Muscle of arm (tissue), 14 donors: ENCODE measurements at places on chromosomes 11 and 22. TPM values are rescaled to one million over a fixed set of nuclear protein-coding genes. Genes with fewer than 3 reads are reported as not detected.

- DNase-seq = no peak
These were observed 35.3 kb downstream of the ARVCF start for GRCh38 chr22:19981171-19981960.

GRCh38 chr22:49328118-49328475 lies 499.6 kb downstream of the BRD1 start:
- no peak for DNase-seq

The GGTLC3 gene
- polyA plus RNA-seq = not detected

- DNase-seq = no peak
These were observed 12.5 kb downstream of the OR5B3 start for GRCh38 chr11:58394195-58394594.

- DNase-seq = no peak
These were observed 607 bp downstream of the CCDC82 start for GRCh38 chr11:96388891-96389719.

- DNase-seq = no peak
These were observed 152.4 kb downstream of the NTM start for GRCh38 chr11:131522851-131523250.

- no peak for DNase-seq
These were observed 8.5 kb downstream of the SH3BP1 start for GRCh38 chr22:37647928-37648327.

- DNase-seq = no peak
These were observed 1.3 kb downstream of the MYH9 start for GRCh38 chr22:36386351-36386899.

- no peak for DNase-seq
These were observed 537.6 kb downstream of the TBC1D22A start for GRCh38 chr22:47299863-47300697.

DNA sequence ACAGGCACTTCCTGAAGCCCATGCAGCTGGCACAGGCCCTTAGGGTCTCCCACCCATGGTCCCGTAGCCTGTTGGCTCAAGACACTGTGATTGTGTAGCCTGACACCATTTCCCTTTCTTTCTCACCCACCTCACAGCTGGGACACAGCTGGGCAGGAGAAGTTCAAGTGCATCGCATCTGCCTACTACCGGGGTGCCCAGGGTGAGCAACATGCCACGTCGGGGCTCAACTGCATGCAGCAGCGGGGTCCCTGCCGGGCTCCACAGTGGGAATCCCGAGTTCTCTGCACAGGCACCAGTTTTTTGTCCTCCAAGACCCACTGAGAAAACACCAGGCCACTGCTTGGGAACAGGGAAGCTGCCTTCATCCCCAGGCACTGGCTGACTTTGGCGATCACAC lies 10.6 kb downstream of the RAB36 start:
- DNase-seq = no peak

DNA sequence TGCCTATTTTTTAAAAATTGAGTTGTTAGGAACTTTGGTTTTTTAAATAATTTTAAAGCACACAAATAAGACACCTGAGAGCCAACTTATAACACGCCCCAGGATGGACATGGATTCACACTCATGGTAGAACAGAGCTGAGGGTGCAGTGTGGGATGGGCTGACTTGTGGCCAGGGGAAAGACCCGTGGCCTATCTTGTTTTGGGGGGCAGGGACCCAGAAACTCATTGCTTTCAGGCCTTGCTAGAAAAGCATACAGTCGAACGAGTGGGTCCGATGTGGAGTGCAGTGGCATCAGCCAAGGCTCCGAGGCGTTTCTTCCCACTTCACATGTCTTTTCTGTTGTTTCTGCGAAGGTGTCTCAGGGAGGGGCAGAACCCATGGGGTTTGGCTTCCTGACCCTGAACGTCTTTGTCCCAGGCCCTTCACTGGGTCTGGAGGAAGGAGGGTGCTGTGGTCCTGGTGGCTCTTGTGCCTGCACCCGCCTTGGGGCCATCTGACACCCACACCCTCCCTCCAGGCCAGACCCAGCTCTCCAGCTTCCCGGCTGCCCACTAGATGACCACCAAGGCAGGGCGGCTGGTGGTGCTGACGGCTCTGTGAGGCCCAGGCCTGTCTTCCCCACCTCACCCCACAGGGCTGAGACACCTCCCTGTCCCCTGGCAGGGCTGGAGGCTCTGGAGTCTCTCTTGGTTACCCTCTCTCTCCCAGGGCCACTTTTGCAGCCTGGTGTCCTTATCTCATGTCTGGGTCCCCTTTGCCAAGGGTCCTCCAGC lies 120.8 kb downstream of the KCNQ1 start:
- DNase-seq = no peak

DNA sequence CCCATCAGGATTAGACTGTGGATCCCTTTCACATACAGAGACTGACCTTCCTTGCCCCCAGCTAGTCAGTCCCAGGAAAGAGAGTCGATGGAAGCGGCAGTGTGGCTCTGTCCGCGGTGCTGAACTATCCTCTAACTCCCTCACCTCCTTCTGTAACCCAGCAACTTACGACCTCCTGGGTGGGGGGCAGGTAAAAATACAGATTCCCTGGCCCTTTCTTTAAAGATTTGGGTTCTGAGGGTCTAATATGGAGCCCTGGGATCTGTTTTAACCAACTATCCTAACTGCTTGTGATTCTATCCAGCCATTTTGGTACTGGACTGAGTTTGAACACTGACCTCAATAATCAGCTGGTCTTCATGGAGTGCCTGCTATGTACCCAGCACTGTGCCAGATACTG lies 23.2 kb downstream of the MFNG start:
- peak; percentile 35 for DNase-seq

DNA sequence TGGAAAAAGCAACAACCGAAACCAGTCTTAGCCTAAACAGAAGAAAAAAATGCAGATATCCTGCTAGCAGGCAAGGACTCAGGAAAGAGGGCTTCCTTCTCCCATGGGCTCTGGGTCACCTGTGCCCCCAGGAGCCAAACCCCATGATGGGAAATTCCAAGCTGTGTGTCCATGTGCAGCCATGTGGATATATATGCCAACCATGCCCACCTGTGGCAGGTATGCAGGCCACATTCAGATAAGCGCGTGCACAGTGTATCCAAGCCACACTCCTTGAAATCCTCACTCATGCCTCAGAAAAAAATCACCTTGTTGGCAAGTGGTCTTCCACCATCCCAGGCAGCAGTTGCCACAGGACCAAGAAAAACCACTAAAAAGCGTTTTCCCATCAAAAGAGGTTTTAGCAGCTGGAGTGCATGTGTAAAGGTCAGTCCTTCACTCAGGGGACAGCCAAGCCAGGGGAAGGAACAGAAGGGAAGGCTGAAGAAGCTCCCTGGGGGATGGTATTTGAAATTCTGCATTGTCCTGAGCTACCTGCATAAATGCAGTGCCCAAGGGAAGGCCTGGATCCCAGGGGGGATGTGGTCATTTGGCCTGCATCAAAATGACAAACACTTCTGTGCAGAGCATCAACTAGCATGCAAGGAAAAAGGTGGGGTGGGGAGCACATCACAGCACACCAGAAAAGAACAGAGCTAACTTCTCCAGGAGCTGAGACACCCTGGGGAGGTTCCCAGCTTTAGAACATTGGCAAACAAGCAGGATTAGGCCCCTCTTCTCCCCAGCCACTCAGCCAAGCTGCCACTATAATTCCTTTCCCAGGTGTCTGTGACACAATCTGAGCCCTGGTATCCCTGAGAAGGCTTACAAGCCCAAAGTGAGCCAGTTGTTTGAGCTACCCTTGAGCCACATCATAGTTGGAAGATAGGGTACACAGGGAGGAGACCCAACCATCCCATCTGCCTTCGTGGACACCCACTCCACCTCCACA lies 76.2 kb downstream of the GALNT18 start:
- DNase-seq = no peak

The OR10A5 gene
- not detected for polyA plus RNA-seq

The PARVG gene
- polyA plus RNA-seq = 8.1 TPM

GRCh38 chr11:126716456-126717083 lies 284.0 kb downstream of the KIRREL3 start:
- peak; percentile 27 for DNase-seq

DNA sequence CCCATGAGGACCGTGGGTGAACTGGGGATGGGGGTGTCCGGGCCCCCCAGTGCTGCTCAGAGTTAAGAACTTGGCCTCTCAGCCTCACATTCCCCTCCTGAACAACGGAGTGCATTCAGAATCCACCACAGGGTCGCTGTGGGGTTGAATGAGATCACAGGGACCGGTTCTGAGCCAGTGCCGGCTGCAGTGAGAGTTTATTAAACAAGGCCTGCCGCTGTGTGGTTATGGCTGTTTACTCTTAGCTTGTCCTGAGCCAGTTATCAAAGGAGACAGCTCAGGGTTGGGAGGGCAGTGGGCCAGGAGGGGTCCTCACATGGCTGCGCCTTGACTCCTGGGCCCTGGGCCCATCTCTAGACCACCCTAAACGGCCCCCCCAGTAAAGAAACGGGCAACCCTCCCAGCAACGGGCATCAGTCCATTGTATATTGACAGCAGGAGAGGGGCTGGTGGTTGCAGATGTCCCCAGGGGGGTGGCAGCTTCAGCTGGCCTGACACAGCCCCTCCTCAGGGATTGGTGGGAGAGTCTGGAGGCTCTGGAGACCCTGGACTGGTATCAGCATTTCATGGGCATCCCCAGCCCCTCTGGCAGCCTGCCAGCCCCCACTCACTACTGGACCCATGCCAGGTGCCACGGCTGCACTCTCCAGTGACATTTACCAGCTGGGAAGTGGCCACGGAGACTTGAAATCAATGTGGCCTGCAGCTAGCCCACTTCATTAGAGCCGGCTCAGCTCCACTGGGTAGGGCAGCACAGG lies 15.1 kb upstream of the CABP7 start:
- no peak for DNase-seq

GRCh38 chr11:132549001-132549400 lies 983.3 kb downstream of the OPCML start:
- DNase-seq = no peak

The MS4A6E gene
- polyA plus RNA-seq = not detected

- DNase-seq = no peak
These were observed 691.6 kb upstream of the ANO5 start for GRCh38 chr11:21501245-21501644.

The RIMBP3B gene
- polyA plus RNA-seq = not detected

- peak; percentile 18 for DNase-seq
These were observed 189.0 kb downstream of the DDX10 start for GRCh38 chr11:108853864-108854263.

GRCh38 chr11:45247433-45247832 lies 38.7 kb downstream of the SYT13 start:
- DNase-seq = no peak

The SLC22A9 gene
- polyA plus RNA-seq = not detected
